ENCODE measurements at places on chromosomes 13 and 19.

DNA sequence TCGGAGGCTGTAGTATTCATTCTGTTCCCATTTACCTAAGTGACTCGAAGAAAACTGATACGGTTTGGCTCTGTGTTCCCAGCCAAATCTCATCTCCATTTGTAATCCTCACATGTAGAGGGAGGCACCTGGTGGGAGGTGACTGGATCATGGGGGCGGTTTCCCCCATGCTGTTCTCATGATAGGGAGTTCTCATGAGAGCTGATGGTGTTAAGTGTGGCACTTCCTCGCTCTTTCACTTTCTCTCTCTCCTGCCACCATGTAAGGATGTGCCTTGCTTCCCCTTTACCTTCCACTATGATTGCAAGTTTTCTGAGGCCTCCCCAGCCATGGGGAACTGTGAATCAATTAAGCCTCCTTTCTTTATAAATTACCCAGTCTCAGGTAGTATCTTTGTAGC lies 23.5 kb downstream of the SLAIN1 start:
- DNase-seq: no peak

DNA sequence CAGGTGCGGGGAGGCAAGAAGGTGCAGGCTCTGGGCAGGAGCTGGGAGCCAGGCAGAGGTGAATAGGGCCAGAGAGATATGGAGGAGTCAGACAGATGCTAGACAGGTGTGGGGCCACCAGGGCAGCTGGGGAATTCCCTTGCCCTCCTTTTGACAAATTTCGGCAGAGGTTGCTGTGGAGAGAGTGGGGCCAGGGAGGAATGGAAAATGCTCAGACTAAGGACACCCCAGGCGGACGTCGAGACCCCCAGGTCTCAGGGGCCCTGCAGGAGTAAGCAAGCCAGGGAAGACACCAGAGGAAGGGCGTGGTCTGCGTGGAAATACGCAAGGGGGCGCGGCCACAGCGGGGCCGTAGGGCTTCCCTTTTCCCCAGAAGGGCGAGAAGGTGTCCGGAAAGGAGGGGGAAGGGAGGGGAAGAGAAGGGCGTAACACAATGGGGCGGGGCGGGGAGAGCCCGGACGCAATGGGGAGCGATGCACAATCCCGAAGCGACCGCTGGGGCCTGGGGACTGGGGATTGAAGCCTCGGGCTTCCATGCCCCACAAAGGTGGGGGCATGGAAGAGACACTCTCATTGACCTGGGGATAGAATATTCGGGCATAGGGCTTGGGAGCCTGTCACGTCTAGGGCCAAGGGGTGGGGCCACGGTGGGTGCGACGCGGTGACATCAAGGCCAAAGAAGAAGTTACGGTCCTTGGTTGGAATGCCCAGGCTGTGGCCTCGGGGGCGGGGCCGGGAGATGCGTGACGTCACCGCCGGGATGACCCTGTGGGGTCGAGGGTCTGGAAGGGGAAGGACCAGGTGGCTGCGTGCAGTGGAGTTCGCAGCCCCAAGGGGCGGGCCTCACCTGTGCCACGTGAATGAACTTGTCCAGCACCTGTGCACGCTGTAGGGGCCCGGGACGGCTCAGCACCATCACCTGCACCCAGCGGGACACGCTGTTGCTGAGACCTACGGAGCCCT lies 8.2 kb downstream of the RASGRP4 start:
- DNase-seq: no peak

GRCh38 chr19:1261798-1262622 lies 7.1 kb upstream of the CIRBP start:
- DNase-seq: no peak

GRCh38 chr19:41226053-41226873 lies 7.2 kb downstream of the AXL start:
- no peak for DNase-seq

GRCh38 chr13:42270857-42271215 lies 1.1 kb upstream of the AKAP11 start:
- DNase-seq: no peak

- DNase-seq: no peak
Observed at GRCh38 chr13:49424011-49424560, 19.8 kb downstream of the CAB39L start.

GRCh38 chr13:99821741-99822140 lies 149.8 kb downstream of the ZIC5 start:
- no peak for DNase-seq

- DNase-seq: no peak
Observed at GRCh38 chr19:40799558-40800338, 757 bp downstream of the EGLN2 start.

DNA sequence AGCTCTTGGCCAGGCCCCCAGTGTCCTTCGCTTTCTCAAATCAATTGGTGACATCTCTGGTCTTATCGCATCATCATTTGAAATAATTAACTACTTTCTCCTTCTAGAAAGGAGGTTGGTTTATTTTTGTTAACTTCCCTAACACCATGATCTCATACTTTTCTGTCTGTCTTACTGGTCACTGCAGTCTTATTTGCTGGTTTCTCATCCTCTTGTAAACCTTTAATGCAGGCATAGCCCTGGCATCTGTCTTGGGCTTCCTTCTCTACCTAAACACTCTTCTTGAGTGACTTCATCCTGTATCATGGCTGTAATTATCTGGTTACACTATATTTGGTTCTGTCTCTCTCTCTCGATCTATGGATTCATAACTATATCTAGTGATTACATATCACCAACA lies 152.8 kb downstream of the CYSLTR2 start:
- DNase-seq: no peak

- peak; percentile 23 for DNase-seq
Observed at GRCh38 chr19:2648528-2648937, 54.0 kb downstream of the GNG7 start.

GRCh38 chr19:38429055-38429810 lies 3.2 kb upstream of the RASGRP4 start:
- DNase-seq: no peak

- DNase-seq: no peak
Observed at GRCh38 chr13:69094485-69094884, 1013.1 kb upstream of the ATXN8OS start.

GRCh38 chr13:87100431-87100830 lies 570.7 kb upstream of the SLITRK5 start:
- DNase-seq: no peak

- no peak for DNase-seq
Observed at GRCh38 chr19:5498830-5499550, 43.8 kb downstream of the ZNRF4 start.

GRCh38 chr13:23811366-23812062 lies 77.7 kb downstream of the MIPEP start:
- no peak for DNase-seq

DNA sequence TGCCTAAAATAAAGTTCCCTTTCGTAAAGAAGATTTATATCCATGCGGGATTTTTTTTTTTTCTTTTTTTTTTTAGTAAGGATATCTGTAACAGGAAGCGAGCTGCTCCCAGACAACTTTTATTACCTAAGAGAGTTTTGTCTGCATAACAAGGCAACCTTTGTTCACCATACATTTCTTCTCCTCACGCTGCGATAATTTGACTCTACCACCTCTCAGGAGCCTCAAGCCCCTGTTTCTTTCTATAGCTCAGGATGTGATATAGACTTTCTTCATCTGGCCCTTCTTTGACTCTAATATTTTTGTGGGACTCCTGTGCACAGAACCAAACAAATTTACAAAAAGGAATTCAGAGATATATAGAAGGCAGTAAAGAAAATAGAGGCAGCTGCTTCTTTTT lies 1053.7 kb upstream of the SPRY2 start:
- DNase-seq: no peak

- no peak for DNase-seq
Observed at GRCh38 chr13:98394820-98395510, 181.9 kb downstream of the STK24 start.

GRCh38 chr13:49998714-49999624 lies 2.1 kb downstream of the TRIM13 start:
- no peak for DNase-seq

GRCh38 chr13:28326056-28326455 lies 168.9 kb downstream of the FLT1 start:
- DNase-seq: no peak

DNA sequence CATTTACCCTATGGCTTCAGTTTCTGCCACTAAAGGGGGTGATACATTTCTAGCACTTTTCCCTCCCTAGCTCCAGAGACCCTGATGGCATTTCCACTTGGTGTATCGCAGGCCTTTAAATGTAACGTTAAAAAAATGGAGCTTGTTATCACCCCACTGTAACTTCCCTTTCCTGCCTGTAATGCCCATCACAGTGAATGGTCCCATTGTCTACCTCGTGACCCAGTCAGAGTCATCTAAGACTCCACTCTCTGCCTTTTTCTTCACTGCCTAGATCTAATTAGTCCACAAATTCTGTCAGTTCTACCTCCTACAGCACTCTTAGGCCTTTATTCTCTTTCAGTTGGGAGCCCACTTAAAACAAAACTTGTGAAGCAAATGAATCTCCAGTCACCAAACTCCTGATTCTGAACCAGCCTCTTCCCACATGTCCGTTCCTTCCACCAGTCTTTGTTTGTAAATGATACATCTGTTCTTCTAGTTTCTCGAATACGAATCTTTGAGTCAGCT lies 64.8 kb downstream of the NHLRC3 start:
- DNase-seq: no peak

GRCh38 chr19:30896554-30896953 lies 452.7 kb downstream of the TSHZ3 start:
- no peak for DNase-seq

- no peak for DNase-seq
Observed at GRCh38 chr19:17160908-17161307, 54.2 kb upstream of the USE1 start.

- DNase-seq: no peak
Observed at GRCh38 chr13:96379967-96380366, 290.1 kb downstream of the HS6ST3 start.

DNA sequence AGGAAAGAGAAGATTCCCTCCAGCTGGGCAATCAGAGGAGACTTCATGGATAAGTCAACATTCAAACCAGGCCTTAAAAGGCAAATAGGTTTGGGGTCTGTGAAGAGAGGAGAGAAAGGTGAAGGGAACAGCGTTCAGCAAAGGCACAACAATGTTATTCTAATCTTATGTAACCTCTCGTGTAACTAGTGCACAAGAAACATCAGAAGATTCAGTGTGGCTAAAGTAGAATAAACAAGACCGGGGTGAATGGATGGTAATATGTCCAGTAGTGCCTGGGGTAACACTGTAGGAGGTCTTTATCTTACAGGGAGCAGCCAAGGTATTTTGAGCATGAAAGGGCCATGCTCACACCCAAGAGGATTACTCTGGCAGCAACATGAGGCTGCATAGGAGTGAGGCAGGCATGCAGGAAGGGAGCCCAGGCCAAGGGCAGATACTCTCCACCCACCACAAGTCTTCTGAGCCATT lies 24.1 kb downstream of the LHFPL6 start:
- DNase-seq: peak; percentile 73

DNA sequence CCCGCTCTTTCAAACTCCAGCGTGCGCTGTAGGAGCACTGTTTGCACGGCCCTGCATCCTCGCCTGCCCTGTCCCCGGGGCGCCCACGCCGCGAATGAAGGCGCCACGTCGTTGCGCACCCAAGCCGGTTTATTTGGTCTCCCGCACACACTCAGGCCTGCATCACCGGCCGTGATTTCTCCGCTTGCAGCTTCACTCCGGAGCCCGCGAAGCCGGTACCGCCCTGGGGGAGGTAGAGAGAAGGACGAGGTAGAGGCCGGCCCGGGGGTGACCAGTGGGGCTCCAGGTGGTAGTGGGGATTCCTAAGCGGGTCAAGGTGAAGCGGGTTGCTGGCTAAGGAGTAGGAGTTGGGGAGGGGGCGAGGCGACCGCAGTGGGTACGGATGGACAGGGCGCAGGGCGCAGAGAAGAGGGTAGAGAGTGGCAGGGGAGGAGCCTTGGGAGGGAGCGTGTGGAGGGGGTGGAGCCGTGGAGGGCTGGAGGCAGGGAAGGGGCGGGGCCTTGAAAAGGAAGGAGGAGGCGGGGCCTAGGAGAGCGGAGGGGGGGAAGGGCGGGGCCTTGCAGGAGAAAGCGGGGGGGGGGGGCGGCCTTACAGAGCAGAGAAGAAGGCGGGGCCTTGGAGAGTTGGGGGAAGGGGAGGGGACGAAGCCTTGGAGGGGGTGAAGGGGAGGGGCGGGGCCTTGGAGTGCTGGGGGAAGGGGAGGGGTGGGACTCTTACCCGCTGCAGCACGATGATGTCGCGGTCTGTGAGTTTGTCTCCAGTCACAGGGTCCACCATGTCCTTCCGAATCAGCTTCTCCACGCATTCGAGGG lies 24.6 kb downstream of the NOSIP start:
- DNase-seq: no peak

GRCh38 chr13:113417008-113417751 lies 36.1 kb downstream of the ADPRHL1 start:
- DNase-seq: no peak

DNA sequence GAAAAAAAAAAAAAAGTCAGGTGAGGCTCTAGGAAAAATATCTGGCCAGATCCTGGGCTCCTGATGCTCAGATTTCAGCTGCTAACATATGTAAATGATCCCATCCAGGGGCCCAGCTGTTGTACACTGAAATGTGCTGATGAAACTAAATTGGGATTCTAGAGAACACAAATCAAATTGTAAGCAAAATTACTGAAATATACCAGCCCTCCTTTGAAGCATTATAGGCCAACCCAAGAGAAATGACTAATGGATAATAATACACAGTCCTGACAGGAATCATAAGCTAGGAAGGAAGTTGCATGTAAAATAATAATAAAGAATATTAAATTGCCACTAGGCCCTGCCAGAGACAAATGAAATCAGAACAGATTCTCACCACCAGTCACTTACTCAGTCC lies 17.8 kb downstream of the KCTD12 start:
- DNase-seq: no peak

DNA sequence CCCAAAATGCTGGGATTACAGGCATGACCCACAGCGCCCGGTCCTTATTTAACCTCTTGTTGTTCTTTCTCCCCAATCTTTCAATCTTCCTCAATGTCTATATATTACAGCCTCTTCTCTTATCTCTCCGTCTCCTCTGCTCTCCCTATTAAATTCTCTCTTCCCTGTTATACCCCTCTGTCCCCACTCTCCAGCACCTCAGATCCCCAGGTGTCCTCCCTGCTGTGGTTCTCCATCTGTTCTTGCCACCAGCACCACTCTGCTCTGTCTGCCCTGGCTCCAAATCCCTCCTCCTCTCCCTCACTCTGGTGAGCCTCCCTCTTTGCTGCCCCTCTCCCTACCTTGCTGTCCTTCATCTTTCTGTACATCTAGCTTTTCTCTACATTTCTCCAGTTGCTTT lies 1.1 kb downstream of the ZNF600 start:
- DNase-seq: no peak

GRCh38 chr13:62110079-62110478 lies 694.4 kb upstream of the PCDH20 start:
- DNase-seq: no peak

GRCh38 chr19:19535311-19536191 lies 2.5 kb upstream of the CILP2 start:
- no peak for DNase-seq

GRCh38 chr19:49579193-49579592 lies 1.2 kb downstream of the NOSIP start:
- DNase-seq: no peak

GRCh38 chr13:104487006-104487405 lies 1420.8 kb upstream of the SLC10A2 start:
- DNase-seq: no peak

- no peak for DNase-seq
Observed at GRCh38 chr13:59270327-59270726, 893.4 kb downstream of the DIAPH3 start.

GRCh38 chr13:94020426-94020825 lies 459.1 kb downstream of the DCT start:
- no peak for DNase-seq
